DMS53 (cell line): ENCODE measurements at places on chromosomes 1 and 21.
A peak's percentile ranks its signal among the peaks of the same experiment; 100 is the strongest.

DNA sequence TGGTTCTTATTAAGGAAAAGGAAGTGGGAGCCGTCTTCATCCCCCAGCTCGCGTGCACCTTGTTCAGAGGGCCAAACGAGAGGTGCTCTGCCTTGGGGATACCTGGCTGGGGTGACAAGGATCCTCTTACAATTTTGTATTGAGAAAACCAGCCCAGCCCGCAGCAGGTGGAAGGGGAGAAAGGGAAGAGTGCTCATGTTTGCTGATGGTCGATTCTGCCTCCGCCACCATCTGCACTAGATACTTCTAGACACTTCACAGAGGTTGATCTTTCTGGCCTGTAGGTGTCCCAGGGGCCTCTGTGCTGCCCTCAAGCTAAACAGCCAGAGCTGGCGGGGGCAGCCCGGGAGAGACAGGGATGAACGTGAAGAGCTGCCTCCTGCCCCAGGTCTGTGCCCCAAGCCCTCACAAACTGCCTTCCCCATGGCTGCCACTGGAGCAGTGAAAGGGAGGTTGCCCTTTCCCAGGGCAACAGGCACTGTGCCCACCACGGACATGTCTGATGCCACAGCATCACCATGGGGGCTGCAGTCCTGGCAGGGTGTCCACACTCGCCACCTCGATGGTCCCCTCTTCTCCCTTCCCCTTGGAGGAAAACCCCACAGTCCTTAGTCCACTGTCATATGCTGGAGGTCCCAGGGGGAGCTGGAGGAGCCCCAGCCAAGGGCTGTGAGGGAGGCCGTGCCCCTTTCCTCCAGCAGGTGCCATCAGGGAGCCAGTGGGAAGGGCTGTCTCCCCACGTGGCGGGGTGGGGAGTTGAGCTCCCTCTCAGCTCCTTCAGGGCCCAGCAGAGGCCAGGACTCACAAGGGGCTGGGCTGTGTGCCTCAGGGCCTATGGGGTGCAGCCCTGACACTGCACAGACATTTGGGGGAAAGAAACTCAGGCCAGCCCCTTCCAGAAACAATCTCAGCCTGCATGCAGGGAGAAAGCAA, 8.1 kb downstream of the ADPRS start:
- peak; percentile 53 for DNase-seq

DNA sequence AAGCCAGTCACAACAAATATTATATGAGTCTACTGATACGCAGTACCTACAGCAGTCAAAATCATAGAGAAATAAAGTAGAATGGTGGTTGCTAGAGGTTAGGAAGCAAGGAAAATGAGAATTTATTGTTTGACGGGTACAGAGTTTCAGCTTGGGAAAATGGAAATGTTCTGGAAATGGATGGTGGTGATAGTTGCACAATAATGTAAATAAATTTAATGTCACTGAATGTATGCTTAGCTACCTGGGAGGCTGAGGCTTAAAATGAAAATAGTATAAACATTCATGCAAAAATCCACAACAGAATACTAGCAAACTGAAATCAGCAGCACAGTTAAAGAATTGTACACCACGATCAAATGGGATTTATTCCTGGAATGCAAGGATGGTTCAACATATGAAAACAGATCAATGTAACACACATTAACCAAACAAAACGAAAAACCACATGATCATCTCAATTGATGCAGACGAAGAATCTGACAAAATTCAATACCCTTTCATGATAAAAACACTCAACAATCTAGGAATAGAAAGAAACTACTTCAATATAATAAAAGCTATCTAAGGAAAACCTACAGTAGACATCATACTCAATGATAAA, 10.7 kb downstream of the TUT4 start:
- peak; percentile 34 for DNase-seq

DNA sequence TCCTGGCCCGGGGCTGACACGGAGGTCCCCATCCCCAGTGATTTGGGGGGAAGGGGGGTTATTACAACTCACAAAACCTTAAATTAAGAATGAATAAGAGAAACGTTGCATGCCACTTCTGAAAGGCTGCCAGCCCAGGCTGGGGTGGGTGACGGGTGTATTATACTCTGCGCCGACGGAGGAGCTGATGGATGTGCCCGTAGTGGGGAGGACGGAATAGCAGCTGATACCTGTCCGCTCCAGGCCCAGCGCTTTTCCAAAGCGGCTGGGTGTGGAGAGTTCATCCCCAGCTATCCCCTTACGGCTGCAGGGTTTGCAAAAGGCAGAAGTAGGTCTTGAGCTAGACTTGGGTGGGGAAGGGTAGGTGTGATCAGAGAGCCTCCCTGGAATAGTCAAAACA, 63.8 kb upstream of the CASZ1 start:
- DNase-seq = no peak

- no peak for DNase-seq
Observed at GRCh38 chr21:37237764-37238163, 29.4 kb downstream of the VPS26C start.
